Esophagus mucosa (tissue), 1 donor: ENCODE measurements at places on chromosomes 4 and X.
A peak's percentile ranks its signal among the peaks of the same experiment; 100 is the strongest.

- ATAC-seq, result no peak
These were observed 324.0 kb downstream of the DHRSX start for GRCh38 chrX:2176733-2177132.

GRCh38 chrX:100404851-100405250, 5.2 kb downstream of the PCDH19 start:
- ATAC-seq, result no peak

GRCh38 chr4:142817442-142817841, 28.7 kb downstream of the INPP4B start:
- peak; percentile 77 for ATAC-seq

- no peak for ATAC-seq
These were observed 24.2 kb upstream of the SORCS2 start for GRCh38 chr4:7168106-7168505.

- no peak for ATAC-seq
These were observed 5.0 kb upstream of the ZCCHC4 start for GRCh38 chr4:25307596-25307995.

GRCh38 chr4:143285696-143286437, 50.8 kb upstream of the GAB1 start:
- ATAC-seq, result no peak

DNA sequence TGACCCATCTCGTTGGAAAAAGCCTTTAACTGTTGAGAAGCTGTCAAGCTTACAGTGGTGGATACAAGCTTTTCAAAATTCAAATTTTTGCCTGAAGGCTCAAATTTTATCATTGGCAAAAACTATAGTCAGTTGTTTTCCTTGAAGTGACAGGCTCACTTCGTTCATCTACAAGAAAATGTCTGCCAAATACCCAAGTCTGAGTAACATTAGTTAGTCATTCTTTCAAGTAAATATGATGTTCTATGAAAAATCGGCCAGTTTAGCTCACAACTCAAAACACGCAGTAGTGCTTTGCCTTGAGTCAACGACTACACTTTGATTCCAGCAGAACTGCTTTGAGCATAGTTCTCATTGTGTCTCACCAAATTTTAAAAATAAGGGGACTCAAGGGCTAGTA, 170.3 kb upstream of the MAMLD1 start:
- no peak for ATAC-seq

DNA sequence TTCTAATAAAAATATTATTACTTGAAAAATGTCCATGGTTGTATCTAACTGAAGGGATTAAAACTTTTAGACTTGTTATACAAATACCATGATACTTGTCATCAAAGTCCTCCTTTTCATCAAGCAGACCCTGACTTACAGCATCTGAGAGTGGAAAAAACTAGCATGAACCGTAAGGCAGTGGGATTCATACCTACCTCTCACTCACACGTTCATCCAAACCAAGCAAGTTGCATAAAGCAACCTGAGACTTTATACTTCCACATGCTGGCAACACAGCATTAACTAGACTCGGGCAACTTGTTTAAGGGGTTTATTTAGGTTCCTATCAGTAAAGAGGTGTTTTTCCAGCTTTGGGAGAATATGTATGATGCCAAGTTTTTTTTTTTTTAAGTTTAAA, 22.6 kb upstream of the TLR7 start:
- no peak for ATAC-seq

DNA sequence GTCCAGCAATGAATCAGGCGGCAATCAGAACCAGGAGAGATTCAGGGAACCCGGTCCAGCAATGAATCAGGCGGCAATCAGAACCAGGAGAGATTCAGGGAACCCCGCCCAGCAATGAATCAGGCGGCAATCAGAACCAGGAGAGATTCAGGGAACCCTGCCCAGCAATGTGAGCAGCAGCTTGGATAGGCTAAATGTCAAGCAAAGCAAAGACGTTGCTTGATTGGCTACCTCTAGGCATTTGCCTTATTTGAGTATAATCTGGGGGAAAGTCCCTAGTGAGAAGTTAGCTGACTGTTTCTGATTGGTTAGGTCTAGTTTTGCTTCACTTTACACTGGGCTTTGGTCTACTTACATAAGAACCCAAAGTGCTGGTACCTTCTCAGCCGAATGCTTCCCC, 1212.2 kb upstream of the TENM3 start:
- ATAC-seq, result peak; percentile 67

GRCh38 chr4:86627462-86628135, 33.5 kb downstream of the PTPN13 start:
- no peak for ATAC-seq

DNA sequence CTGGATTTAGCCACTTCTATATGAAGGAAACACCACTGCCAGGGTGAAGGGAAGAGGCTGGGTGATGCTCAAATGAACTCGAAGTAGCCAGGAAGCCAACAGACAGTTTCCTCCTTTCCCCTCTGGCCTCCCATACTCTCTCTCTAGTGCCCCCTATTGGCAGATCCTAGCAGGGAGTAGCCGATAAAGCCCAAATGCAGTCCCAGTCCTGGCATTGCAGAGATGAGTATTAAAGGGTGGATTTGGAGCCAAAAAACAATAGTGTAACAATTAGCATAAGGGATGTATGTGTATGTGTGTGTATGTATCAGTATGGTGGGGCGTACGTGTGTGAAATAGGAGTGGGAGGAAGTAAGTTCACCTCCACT, 213.8 kb upstream of the LDB2 start:
- no peak for ATAC-seq

DNA sequence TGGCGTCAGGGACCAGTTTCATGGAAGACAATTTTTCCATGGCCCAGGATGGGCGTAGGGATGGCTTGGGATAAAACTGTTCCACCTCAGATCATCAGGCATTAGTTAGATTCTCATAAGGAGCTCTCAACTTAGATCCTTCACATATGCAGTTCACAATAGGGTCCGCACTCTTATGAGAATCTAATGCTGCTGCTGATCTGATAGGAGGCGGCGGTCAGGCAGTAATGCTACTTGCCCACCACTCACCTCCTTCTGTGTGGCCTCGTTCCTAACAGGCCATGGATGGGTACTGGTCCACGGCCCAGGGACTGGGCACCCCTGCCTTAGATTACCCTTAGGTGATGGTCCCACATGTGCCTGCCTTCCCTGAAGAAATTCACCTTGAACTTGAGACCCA, 28.8 kb upstream of the ENPP6 start:
- no peak for ATAC-seq

- peak; percentile 33 for ATAC-seq
These were observed 1.5 kb upstream of the ASMTL start for GRCh38 chrX:1453951-1454785.

GRCh38 chr4:8241895-8242696, 27.5 kb upstream of the HTRA3 start:
- ATAC-seq, result peak; percentile 57

DNA sequence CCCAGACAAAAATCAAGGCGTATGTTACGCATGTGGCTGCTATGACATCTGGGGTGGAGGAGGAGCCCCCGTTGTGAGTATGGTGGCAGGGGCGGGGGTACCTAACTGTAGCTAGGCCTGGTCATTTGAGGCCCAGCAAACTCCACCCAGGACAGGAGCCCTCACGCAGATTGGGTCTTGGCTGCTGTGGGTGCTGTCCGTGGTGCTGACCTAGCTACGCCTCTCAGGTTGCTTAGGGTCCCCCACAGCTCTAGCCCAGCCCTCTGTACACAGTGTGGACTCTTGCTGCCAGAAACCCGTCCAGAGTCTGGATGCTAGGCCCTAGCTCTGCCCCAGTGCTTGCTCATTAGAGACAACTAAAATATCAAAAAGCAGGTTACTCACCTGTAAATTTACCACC, 146.7 kb upstream of the PSAPL1 start:
- ATAC-seq, result no peak

DNA sequence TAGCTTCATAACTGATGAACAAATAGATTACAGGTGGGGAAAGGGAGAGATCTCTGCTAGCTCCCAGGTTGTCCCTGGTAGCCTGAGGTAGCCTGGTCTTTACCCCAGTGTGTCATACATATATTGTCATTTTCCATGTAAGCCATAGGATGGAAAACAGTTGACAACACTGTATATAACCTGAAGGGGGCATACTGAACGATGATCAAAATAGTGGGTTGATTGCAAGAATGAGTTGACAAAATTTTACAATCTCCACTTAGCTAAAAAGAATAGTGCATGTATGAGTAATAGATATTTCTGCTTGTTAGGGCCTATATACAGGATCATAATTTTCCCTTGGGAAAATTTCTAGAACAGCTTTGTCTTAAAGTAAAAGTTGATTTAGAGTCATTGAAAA, 304.1 kb upstream of the HAND2 start:
- no peak for ATAC-seq

- ATAC-seq, result peak; percentile 98
These were observed 694.4 kb upstream of the POU3F4 start for GRCh38 chrX:82813671-82814078.

GRCh38 chr4:48976041-48976440, 10.0 kb upstream of the CWH43 start:
- ATAC-seq, result no peak
